PC-9 (cell line): ENCODE measurements at places on chromosomes 2 and 18. TPM values are rescaled to one million over a fixed set of nuclear protein-coding genes. Genes with fewer than 3 reads are reported as not detected.

PDE1A gene
- total RNA-seq, result 0.11 and 0.30 TPM in 2 replicates

SULT1C4 gene
- not detected in 2 replicates for total RNA-seq

SERPINB10 gene
- total RNA-seq, result not detected in 2 replicates

GAREM1 gene
- total RNA-seq, result 6.1 and 10.2 TPM in 2 replicates

KCNG2 gene
- total RNA-seq, result not detected in 2 replicates
